ENCODE measurements at places on chromosomes 12 and 14. TPM values are rescaled to one million over a fixed set of nuclear protein-coding genes. Genes with fewer than 3 reads are reported as not detected.

Gene ANO4
- not detected for total RNA-seq

Gene KRT77
- not detected for total RNA-seq

DNA sequence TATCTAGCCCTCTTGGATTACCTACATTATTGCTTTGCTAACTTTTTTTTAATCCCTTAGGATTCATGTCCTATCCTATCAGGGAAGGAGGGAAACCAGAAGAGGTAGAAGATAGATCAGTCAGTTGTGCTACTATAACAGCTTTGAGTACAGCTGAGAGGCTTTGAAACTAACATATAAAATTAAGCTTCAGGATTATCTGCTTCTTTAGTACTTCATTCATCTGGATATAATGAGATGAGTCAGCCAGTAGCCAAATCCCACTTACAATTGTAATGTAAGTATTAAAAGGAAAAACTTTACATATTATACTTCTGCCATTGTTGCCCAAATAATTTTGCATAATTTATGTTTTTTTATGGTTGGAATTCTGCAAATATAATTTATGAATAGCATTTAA lies 33.4 kb upstream of the ANO6 start:
- H3K27me3 ChIP-seq, result no peaks in the 10 kb centered on the region
- H3K27ac ChIP-seq, result no peak overlapping the region
- no peak for DNase-seq
- no peak overlapping the region for H3K4me3 ChIP-seq

Gene SLCO1B1
- total RNA-seq, result not detected

- H3K4me1 ChIP-seq, result no peaks in the 10 kb centered on the region
- peaks cover 2% of the 10 kb centered on the region for H3K27me3 ChIP-seq
- no peak overlapping the region for H3K4me3 ChIP-seq
- no peaks in the 10 kb centered on the region for H3K36me3 ChIP-seq
- DNase-seq, result no peak
- no peak overlapping the region for H3K27ac ChIP-seq
Observed at GRCh38 chr12:119283310-119283709, 51.2 kb upstream of the CCDC60 start.
